ENCODE measurements at places on chromosomes 1 and 21.

GRCh38 chr1:58436615-58437297 lies 109.8 kb downstream of the OMA1 start:
- DNase-seq, result no peak

DNA sequence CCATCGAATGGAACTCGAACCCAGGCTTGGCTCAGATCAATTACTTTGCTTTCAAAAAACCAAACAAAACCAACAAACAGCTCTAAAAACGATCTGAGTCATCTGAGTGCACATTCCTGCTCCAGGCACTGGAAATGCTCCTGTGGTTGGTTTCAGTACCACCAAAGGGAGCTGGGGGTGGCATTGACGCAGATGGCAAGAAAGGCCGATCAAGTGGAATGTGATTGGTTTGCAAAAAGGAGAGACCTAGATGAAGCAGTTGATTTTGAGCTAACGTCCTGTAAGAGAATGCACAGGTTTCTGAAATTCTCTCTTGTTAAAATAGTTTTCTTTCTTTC lies 39.5 kb downstream of the PIK3CD start:
- DNase-seq, result no peak

GRCh38 chr1:217089361-217090014 lies 366.3 kb upstream of the ESRRG start:
- no peak for DNase-seq

GRCh38 chr1:184242507-184242943 lies 144.3 kb upstream of the C1orf21 start:
- no peak for DNase-seq

DNA sequence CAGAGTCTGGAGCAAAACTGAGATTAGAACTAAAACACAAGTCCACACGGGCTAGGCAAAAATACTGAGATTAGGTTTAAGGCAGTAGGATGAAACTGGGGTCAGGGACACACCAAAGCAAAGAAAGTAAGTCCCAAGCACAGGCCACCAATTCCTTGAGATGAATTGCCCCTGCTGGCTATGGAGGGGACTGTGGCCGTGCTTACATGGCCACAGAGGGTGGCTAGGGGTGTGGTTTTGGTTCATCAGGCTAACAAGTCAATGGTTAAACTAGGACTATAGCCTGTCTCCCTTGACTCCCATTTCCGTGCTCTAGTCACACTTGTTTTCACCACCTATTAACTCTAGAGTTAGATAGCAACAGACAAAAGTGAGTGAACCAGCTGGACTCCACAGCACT lies 394.8 kb downstream of the PBX1 start:
- no peak for DNase-seq

- DNase-seq, result no peak
Observed at GRCh38 chr1:67823615-67824014, 9.7 kb downstream of the GNG12 start.

GRCh38 chr1:55329808-55330432 lies 114.8 kb upstream of the USP24 start:
- no peak for DNase-seq

GRCh38 chr1:201565024-201565730 lies 26.2 kb downstream of the NAV1 start:
- DNase-seq, result no peak

- no peak for DNase-seq
Observed at GRCh38 chr1:233730809-233731208, 116.9 kb downstream of the KCNK1 start.

Data from activated CD8-positive, alpha-beta memory T cell treated with anti-CD3 and anti-CD28 coated beads for 1 hour (primary cell).